Lower leg skin (tissue), 4 donors: ENCODE measurements at places on chromosomes 1 and 21.

DNA sequence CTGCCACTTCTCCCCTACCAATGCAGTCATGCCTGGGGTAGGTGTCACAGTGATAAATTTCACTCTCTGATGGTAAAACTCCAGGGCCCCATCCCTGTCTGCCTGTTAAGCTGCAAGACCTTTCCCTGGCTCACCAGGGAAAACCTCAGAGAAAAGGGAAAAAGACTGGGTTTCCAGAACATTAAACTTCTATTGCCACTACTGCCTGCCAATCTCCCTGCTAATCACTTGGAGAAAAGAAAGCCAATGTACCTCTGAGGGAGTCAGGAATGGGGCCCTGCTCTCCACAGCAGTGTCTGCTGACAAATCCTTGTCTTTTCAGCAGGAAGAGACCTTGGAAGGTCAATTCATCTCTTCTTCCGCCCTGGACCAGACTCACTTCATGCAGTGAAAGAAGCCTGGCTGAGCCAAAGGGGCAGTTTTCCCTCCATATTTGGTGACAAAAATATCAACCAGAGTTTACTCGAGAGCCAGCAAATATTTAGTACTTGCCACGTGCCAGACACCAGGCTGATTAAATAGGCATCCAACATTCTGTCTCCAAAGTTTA, 49.1 kb upstream of the CTTNBP2NL start:
- no peak for DNase-seq

DNA sequence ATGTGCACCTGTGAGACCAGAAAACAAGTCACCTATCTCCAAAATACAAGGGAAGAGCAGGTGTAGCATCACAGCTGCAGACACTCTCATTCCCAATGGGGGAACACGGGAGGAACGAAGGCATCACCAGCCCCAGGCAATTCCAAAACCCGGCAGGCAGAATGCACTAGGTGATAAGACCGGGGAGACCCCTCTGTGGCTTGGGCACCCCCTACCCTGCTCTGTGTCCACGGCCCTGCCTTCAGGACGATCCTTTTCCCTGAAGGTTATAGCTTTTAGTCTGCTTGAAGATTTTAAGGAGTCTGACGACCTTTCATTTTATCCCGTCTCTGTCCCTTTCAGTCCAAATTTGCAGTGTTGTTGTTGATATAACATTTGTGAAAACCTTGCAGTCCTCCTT, 19.2 kb downstream of the TRPM2 start:
- peak; percentile 54 for DNase-seq

- no peak for DNase-seq
These were observed 92.4 kb downstream of the RUNX1 start for GRCh38 chr21:34956416-34957316.

DNA sequence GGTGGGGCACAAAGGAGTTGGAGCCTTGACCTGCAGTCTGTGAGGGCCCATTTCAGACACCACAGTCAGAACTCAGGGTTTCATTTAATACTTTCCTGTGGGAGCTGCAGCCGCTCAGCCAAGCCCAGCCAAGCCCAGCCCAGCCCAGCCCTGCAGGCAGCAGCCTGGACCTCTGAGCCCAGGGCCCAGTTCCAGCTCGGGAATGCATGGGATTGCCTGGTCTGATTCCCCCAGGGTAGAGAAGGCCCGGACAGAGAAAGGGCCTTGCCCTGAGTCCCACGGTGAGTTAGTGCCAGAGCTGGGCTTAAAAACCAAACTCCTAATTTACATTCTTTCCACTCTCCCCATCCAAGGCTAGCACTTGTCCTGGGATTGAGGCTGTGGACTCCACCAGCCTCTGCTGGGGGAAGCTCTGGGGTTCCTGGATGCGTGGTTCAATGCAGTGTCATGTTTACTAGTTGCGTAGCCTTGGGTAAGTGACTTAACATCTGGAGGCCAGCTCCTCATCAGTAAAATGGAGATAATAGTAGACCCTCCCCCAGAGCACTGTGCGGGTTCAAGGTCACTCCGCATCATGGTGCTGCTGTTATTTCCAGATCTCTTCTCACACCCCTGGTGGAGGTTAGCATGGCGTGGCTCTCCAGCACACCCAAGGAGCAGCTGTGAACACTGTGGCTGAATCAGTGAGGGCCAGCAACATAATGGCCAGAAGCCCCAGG, 29.2 kb upstream of the PKP1 start:
- peak; percentile 15 for DNase-seq

DNA sequence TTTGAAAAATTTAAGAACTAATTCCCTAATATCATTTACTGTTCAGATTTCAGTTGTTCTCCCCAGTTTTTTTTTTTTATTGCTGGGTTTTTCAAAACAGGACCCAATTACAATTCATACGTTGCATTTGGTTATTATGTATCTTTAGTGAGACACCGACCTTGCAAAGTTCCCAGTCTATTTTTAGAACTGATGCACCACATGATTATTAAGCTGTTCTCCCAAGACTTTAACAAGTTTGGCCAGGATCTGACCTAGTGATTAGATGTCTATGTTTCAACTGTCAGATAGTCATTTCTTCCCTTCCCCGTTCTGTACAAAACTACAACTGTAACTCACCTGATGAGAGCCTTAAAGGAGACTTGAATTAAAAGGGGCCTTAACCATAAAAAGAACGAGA, 7.9 kb downstream of the UBE2T start:
- DNase-seq, result no peak

GRCh38 chr1:48115835-48116234, 106.7 kb upstream of the SLC5A9 start:
- no peak for DNase-seq

DNA sequence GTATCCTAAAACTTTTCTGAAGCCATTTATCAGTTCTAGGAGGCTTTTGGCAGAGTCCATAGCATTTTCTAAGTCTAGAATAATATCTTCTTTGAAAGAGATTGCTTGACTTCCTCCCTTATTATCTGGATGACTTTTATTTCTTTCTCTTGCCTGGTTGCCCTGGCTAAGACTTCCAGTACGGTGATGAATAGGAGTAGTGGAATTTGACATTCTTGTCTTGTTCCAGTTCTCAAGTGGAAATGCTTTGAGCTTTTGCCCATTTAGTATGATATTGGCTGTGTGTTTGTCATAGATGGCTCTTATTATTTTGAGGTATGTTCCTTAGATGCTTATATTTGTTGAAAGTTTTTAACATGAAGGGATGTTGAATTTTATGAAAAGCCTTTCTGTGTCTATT, 1647.9 kb downstream of the PLA2G4A start:
- no peak for DNase-seq

DNA sequence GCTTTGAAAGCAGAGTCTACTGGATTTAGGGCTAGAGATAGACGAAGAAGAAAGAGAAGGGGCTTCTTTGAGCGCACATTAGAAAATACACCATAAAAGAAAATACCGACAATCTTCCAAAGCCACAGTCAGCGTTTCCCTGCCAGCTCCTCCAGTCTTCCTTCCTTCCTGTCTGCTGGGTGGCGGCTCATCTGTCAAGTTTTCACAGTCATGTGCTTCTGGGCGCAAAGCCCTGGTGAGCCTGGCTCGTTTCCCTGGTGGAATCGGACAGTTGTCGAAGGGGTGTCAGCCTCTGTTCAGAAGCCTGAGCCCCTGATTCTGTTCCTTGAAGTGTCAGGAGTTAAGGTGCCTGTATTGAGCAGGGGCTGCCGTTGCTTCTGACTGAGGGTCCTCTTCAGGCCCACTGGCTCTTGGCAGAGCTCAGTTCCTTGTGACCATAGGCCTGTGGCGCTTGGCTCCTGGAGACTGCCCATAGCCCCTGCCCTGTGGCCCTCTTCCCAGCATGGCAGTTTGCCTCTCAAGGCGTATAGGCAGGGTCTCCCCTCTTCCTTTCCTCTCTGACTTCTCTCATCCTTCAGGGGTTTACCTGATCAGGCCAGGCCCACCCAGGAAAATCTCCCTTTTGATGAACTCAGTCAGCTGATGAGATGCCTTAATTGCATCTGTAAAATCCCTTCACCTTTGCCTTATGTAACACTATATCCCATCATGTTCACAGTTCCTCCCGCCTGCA, 58.6 kb downstream of the ADARB1 start:
- DNase-seq, result peak; percentile 72

- no peak for DNase-seq
These were observed 792.3 kb upstream of the ADAMTS5 start for GRCh38 chr21:27759091-27759659.

DNA sequence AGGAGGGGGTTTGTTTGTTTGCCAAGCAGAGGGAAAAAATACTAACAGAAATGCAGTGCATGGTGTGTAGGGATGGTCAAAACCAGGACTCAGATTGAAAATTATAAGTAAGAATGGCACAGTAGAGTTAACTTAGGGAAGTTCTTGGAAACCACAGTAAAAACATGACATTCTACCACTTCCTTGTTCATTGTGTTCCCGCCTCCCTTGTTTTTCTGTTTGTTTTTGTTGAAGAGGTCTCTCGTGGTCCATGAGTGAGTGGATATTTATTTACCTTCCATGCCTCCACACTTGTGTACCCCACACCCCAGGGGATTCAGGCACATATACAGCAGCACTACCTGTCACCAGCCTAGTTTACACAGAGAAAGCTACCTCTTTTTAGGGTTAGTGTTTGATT, 69.6 kb downstream of the OLFML2B start:
- no peak for DNase-seq

DNA sequence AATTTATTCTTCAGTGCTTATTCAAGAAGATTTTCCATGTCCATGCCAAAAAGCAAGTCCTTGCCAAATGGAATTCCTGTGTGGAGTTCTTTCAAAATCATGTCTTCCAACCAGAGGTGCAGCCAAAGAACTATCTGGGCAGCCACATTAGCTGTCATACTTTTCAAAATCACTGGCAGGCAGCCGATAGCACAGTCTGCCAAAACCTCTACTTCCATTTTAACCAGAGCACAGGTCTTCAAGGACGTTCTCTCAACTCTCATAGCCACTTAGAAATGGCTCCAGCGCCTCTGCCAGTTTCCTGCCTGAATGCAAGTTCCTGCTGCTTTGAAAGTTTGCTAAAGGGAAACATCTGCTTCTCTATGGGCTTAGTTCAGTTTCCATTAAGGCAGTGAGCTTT, 975.7 kb upstream of the ADGRL4 start:
- peak; percentile 58 for DNase-seq

GRCh38 chr1:214658785-214659184, 55.8 kb downstream of the CENPF start:
- DNase-seq, result no peak

GRCh38 chr1:40432644-40433390, 17.5 kb upstream of the ZFP69B start:
- DNase-seq, result no peak

GRCh38 chr1:18657506-18658201, 27.0 kb downstream of the PAX7 start:
- DNase-seq, result no peak

GRCh38 chr1:119472080-119472818, 34.8 kb upstream of the HSD3B1 start:
- DNase-seq, result no peak

DNA sequence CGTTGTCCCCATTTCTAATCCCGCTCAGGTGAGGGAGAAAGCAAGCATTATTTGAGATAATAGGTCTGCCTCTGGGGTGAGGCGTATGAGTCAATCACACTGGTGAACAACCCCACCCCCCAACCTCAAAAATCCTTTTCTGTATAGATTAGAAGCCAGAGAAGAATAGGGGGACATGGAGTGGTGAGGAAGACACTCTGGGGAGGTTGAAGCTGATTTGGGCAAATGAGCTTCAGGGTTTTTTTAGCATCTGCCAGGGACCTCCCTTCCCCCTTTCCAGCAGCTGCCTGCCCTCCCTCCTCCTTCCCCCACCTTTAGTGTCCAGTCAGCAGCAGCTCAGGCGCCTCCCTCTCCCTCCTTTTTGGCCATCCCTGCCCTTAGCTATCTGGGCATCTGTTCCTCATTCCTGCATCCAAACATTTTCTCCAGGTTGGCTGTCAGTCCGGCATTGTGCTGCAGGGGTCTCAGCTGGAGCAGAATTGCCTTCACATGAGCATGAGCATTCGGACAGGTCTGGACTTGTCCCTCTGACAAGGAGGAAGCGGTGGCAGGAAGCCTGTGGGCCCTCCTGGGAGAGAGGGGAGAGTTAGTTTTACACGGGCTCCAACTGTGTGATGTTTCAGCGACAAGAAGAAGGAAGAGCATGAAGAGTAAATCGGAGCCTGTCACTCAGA, 30.8 kb upstream of the PTGFRN start:
- no peak for DNase-seq

GRCh38 chr1:77889671-77890070, 1.2 kb downstream of the NEXN start:
- no peak for DNase-seq

DNA sequence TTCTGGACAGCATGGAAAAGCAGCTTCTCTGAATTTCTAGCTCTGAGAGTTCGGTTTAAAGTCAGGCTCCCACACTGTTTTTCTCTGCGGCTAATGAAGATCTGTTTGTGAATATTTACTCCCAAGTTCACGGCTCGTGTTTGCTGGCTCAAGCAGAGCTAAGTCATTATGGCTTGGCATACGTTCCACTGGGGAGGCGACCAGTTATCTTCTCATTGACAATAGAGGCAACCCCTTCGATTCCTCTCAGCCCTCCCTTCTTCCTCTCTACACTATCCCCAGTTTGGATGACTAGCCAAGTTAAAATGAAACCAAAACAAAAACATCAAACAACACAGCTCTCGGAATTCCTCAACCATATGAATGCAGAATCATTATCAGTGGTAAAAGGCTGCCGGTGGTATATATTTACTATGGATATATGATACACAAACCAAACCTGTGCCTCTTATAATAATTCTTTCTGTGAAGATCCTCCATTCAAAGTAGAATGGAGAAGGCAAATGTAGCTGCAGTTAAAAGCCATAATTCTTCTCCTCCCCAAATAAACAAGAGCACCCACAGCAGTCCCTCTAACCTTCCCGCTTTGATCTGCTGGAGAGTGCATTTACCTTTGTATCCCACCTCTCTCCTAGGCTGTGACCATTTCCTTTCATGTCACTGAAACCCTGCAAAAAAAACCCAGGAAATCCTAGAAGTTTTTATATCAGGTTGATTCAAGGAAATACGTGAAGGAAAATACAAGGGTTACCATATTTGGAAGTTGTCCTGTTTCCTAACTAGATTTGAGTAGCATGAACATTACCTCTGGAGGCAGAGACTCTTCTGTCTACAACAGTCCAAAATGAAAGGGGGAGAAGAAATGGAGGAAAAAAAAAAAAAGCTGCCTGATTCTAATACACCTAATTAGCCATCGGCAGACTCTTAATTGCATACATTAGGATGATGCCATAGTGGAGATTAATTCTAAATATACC, 108.3 kb upstream of the USH2A start:
- no peak for DNase-seq

GRCh38 chr1:2199042-2199810, 4.7 kb upstream of the FAAP20 start:
- DNase-seq, result peak; percentile 98

- DNase-seq, result no peak
These were observed 72.6 kb downstream of the ST3GAL3 start for GRCh38 chr1:43779805-43780403.
